Bone marrow (tissue), 2 donors: ENCODE measurements at places on chromosomes 2 and 18.

- no peak for DNase-seq
Observed at GRCh38 chr2:130821867-130822266, 14.8 kb upstream of the ARHGEF4 start.

- DNase-seq: no peak
Observed at GRCh38 chr2:13334545-13334944, 617.8 kb downstream of the TRIB2 start.

GRCh38 chr2:11398750-11399437, 54.5 kb upstream of the ROCK2 start:
- DNase-seq: no peak

GRCh38 chr2:60602388-60602787, 48.9 kb upstream of the BCL11A start:
- DNase-seq: no peak

GRCh38 chr2:44044281-44044720, 48.5 kb upstream of the LRPPRC start:
- peak; percentile 68 for DNase-seq

DNA sequence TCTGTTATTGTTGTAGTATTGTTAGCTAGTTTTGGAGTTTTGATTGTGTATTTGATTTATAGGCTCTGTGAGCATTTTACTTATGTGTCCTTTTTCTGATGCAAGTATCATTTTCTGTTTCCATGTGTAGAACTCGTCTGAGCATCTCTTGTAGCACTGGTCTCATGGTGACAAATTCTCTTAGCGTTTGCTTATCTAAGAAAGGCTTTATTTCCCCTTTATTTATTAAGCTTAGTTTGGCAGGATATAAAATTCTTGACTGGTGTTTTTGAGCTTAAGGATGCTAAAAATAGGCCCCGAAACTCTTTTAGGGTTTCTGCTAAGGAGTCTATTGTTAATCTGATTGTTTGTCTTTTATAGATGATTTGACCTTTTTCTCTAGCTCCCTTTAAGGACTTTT, 57.6 kb upstream of the THUMPD2 start:
- DNase-seq: no peak

- DNase-seq: no peak
Observed at GRCh38 chr2:105455488-105456003, 56.7 kb upstream of the FHL2 start.

GRCh38 chr2:20456116-20456571, 9.3 kb downstream of the RHOB start:
- DNase-seq: no peak

DNA sequence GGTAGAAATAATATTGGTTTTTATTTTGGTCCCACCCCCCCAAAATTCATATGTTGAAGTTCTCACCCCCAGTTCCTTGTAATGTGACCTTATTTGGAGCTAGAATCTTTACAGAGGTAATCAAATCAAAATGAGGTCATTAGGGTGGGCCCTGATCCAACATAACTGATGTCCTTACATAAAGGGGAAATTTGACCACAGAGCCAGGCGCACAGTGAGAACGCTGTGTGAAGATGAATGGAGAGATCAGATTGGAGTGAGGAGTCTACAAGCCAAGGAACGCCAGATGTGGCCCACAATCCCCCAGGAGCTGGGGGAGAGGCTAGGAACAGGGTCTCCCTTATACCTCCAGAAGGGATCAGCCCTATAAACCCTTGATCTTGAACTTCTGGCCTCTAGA, 31.6 kb upstream of the TRIB2 start:
- no peak for DNase-seq

GRCh38 chr2:140643761-140644187, 1487.0 kb downstream of the LRP1B start:
- no peak for DNase-seq

GRCh38 chr2:126831234-126832005, 67.3 kb upstream of the TEX51 start:
- DNase-seq: no peak

- no peak for DNase-seq
Observed at GRCh38 chr2:64212801-64213321, 68.6 kb upstream of the PELI1 start.

- no peak for DNase-seq
Observed at GRCh38 chr2:200466425-200467418, 43.1 kb downstream of the KCTD18 start.

GRCh38 chr2:51068237-51068636, 36.3 kb upstream of the NRXN1 start:
- DNase-seq: no peak

GRCh38 chr2:85222792-85223191, 89.6 kb downstream of the TCF7L1 start:
- DNase-seq: no peak

GRCh38 chr2:187982668-187983067, 309.0 kb upstream of the GULP1 start:
- DNase-seq: no peak

GRCh38 chr2:133418021-133418420, 150.2 kb downstream of the NCKAP5 start:
- no peak for DNase-seq

DNA sequence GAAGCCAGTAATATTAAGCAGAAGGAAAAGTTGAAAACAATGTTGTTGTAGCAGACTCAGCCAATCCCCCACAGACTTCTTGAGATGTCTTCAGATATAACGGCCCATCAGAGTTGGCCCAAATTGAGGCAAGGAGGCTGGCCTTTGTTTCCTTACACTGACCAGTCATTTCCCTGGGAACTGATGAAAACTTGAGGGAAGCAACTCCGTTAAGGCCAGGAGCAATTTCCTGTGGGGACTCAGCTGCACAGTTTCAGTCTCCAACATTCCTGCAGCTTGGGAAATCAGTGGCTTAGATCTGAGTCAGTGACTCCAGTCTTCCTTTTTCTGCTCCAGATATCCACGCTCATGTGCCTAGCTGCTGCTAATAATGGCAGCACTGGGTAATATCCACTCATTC, 75.7 kb downstream of the FTCDNL1 start:
- no peak for DNase-seq

DNA sequence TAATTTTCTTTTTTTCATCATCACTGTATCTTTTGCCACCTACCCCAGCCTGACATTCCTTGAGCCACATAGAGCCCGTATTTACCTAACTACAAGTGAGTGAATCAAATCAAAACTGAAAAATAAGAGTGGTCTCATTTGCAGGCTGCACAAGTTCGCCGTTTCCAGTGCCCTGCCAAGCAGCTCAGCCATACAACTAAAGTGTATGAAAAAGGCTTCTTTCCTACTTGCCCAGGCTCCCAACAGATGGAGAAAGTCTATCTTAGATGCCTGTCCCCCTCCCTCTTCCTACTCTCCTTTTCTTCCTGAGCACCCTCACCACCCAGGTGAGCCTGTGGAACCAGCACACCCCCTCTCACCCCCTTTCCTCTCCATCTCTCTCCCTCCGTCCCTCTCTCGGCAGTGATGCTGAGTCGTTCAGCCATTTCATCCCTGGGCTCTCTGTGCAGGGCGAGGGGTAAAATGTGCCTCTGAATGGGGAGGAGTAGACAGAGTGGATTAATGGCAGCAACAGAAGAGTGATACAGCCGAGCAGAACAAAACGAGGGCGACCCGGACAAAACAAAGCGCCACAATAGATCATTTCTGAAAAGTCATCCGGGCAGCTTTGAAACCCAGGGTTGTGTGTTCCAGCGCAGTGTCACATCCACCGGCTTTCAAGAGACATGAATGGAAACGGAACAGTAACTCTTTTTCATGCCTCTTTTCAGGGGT, 65.0 kb upstream of the POU3F3 start:
- no peak for DNase-seq

DNA sequence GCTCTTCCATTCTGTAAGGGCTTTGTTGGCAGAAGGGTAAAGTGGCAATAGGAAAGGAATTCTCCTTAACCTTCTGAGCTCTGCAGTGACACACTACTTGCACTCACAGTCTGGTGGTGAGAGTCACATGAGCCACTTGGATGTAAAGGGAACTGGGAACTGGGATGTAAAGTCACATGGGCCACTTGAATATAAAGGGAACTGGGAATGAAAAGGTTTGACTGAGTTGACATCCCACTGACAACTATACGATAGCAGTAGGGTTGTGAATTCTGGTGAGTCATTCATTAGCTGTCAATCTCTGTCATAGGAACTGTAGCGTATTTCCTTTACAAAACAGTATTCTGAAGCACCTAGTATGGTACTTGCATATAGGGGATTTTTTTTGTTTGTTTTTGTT, 5.5 kb downstream of the RPE start:
- DNase-seq: no peak

DNA sequence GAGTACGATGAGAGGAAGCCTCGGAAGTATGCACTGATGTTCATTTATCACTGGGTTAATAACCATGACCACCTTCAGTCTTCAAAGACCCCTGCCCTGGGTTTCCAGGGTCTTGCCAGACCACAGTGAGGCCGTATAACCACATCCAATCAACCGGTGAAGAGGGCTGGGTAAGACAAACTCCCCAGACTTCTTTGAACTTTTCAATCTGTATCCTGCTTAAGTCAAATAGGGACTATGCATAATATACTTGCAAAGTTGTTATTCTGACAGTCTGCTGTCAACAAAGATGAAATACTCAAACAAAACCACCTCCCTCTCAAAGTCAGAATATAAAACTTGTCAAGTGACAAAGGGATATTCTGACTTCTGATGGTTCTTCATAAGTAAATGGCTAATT, 54.0 kb downstream of the KLF7 start:
- DNase-seq: no peak

GRCh38 chr2:32863803-32864202, 83.0 kb upstream of the LTBP1 start:
- no peak for DNase-seq

- no peak for DNase-seq
Observed at GRCh38 chr2:128512379-128513115, 193.9 kb upstream of the HS6ST1 start.

GRCh38 chr18:49921318-49921985, 108.1 kb upstream of the ACAA2 start:
- DNase-seq: no peak

- DNase-seq: no peak
Observed at GRCh38 chr18:29154758-29155725, 978.1 kb upstream of the CDH2 start.

GRCh38 chr18:21857871-21858270, 117.3 kb downstream of the MIB1 start:
- DNase-seq: no peak

GRCh38 chr2:44001716-44002115, 5.9 kb upstream of the LRPPRC start:
- no peak for DNase-seq

DNA sequence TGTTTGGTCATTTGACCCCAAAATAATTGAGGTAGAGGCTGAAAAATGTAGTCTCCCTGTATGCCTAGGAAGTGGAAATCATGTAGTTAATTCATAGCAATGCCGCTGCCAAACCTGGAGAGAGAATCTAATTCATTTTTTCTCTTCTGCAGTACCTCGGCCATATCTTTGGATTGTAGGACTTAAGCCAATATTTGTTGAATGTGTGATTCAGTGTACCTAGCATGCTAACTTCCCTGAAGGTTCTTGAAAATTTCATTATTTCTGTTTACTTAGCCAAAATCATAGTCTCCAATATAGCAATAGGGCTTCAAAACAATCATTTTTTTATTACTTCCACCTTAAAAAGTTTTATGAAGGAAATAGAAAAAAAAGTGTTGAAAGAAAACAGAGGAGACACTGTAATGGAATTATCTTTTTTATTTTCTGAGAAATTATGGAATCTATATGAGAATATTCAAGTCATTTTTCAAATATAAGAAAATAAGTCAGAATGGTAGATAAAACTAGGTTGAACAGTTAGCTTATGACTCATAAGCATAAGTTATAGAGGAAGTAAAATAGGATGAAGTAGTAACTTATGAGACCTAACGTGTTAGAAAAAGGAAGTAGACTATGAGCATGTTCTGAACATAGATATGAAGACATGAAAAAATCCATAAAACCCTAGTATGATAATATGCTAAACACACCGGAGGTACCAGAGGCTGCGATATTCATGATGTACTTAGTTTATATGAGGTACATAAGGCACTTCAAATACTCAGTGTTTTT, 35.2 kb upstream of the CDH19 start:
- DNase-seq: peak; percentile 83

DNA sequence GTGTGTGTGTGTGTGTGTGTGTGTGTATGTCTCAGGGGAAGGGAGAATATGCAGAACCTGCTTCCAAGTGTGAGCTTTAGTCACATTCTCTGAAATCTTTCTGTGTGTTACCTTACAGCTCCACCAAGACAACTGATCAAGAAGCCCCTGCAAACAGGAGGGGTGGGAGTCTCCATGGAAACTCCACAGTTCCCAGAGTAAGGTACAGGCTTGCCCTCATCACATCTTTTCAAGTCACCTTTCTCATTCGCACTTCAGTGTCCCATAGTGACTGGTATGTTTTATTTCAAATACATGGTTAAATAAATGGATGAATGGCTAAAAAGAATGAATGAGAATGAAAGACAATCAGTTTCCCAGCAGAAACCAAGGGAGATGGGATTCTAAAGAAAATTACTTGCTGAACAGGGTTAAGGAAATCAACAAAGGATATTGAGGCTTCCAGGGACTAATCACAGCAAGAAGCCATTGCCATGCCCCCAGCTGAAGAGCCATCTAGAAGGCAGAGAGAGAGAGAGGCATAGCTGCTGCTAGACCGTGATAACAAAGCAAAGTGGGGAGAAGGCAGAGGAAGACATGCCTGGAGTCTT, 987.2 kb upstream of the CELF4 start:
- DNase-seq: no peak
